ENCODE measurements at places on chromosomes 16 and 17.
A peak's percentile ranks its signal among the peaks of the same experiment; 100 is the strongest.

DNA sequence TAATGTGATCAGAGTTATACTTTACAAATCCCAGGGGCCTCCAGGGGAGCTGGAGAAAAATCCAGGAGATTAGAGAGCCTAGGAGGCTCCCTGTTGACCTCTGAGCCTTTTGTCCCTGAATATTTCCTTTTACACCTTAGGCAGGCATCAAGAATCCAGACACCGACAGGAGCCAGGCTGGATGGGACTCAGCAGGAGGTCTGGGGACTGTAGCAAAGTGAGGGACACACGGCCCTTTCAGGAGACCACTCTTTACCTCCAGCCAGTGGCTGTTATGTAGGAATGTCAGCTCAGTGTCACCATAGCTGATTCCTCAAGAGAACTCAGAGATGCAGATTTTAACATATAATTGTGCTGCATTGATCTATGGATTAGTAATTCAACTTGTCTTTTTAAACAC is 198.4 kb downstream of the SHISA9 start:
- DNase-seq, result no peak

- DNase-seq, result no peak
Measured at GRCh38 chr16:28531777-28532744, 6.7 kb downstream of the NUPR1 start.

DNA sequence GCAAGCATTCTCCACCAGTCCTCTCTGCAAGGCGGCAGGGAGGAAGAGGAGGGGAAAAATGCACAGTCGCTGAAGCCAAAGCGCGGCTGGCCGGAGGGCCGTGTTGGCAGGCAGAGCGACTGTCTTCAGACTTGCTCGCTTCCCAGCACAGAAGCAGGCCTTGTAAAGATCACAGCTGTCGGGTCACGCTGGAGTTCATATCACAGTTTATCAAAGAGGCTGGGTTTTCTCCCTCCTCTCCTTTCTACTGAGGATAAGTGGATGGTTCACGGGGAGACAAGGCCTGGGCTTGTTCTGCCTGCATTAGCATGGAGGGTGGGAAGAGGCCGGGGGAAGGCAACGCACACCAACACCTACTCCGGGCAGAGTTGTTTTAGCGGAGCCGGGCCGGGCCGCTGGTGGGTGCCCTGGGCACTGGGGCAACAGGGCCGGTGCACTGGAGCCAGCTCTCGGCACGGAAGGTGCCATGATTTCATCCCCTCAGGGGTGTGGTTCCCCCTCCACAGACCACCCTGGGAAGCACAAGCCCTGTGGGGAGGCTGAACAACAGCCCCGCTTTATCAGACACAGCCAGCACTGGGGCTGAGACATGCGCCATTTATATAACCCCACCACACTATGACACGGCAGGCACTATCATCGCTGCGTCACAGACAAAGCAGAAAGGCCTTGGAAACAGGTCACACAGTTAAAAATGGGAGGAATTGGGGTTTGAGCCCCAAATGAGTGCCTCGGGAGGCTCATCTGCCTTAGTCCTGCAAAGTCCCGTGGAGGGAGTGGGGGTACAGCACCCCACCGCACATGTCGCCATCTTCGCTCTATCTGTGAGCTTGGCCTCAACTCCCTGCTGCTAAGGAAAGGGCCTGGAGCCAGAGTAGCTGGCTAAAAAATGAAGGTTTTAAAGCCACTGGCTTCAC is 40.3 kb upstream of the MTSS2 start:
- DNase-seq, result no peak

GRCh38 chr16:74372369-74372768 is 3.7 kb upstream of the NPIPB15 start:
- DNase-seq, result no peak

GRCh38 chr17:68853439-68853838 is 101.8 kb downstream of the ABCA8 start:
- DNase-seq, result no peak

GRCh38 chr17:48335858-48336500 is 94.0 kb downstream of the SKAP1 start:
- DNase-seq, result no peak

GRCh38 chr17:50117202-50118051 is 12.5 kb downstream of the SAMD14 start:
- DNase-seq, result peak; percentile 54

GRCh38 chr16:23709536-23709935 is 3.5 kb downstream of the ERN2 start:
- no peak for DNase-seq

DNA sequence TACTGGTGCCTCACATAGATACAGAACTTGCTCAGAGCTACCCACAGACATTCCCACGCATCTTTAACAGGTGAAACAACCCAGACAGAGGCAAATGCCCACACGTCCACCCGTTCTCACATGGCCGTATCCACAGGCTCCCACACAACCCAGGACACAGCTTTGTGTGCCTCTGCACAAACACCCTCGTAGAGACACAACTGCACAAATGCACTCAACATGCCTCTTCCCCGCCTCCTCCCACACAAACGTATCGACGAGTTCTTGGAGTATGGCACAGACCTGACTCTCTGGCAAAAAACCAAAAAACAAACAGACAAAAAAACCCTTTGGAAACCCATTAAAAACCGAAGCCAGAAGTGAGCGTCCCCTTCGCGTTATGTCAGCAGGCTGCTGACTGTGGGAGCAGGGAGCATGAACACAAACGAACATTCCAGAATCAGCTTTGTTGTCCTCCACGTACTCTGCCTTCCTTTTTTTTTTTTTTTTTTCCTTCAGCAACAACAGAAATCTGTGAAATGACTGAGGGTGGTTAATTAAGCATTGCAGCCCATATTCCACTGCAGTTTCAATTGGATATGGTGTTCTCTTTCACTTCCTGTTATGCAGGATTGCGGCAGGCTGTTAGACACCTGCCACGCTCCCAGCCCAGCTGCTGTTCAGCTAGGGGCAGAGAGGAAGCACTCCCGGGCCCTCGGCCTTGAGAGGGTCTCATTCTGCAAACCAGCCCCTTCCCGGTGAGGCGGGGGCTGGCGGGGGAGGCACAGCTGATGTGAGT is 313.7 kb downstream of the MAF start:
- peak; percentile 15 for DNase-seq

GRCh38 chr17:19987897-19988296 is 10.3 kb upstream of the AKAP10 start:
- no peak for DNase-seq

DNA sequence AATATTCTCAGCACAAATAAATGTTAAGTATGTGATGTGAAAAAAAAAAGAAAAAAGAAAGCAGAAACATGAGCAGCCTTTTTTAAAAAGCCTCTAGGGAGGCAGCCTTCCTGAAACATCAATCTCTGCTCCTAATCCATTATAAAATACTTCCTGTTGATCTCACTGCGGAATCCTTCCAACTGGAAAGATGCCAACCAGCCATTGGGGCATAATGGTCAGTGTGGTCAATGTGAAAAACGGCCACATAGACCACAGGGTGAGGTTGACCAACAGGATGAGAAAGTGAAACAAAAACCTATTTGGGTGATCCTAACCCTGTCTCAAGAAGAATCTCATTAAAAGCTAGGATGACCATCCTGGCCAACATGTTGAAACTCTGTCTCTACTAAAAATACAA is 26.1 kb upstream of the ABCA8 start:
- DNase-seq, result no peak

- DNase-seq, result no peak
Measured at GRCh38 chr16:83004868-83005652, 378.3 kb downstream of the CDH13 start.

DNA sequence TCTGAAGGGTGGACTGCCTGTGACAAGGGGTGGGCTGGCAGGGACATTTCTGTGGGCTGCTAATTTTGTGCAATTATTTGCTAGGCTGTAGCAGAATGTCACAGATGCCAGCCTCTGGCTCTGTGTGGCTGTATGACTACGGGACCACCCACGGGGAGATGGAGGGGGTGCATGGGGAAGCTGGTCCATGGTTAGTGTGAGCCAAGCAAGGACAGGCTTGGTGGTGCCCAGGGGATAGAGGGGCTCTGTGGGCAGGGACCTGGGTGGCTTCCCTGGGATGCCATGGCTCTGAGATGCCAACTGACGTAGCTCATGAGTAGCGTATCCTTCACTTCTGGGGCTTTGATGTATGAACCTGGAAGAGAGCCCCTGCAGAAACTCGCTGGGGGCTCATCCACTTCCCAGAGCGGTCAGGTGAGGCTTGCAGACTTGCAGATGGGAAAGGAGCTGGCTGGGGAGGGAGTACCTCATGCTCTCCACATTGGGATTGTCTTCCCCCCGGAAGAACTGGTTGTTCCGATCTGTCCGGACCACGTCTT is 87.2 kb downstream of the TBC1D16 start:
- no peak for DNase-seq

Measured in activated effector memory CD4-positive, alpha-beta T cell treated with Interleukin-2 at 50 U/mL for 16 hours (primary cell).